ENCODE measurements at places on chromosomes 12 and 14.

DNA sequence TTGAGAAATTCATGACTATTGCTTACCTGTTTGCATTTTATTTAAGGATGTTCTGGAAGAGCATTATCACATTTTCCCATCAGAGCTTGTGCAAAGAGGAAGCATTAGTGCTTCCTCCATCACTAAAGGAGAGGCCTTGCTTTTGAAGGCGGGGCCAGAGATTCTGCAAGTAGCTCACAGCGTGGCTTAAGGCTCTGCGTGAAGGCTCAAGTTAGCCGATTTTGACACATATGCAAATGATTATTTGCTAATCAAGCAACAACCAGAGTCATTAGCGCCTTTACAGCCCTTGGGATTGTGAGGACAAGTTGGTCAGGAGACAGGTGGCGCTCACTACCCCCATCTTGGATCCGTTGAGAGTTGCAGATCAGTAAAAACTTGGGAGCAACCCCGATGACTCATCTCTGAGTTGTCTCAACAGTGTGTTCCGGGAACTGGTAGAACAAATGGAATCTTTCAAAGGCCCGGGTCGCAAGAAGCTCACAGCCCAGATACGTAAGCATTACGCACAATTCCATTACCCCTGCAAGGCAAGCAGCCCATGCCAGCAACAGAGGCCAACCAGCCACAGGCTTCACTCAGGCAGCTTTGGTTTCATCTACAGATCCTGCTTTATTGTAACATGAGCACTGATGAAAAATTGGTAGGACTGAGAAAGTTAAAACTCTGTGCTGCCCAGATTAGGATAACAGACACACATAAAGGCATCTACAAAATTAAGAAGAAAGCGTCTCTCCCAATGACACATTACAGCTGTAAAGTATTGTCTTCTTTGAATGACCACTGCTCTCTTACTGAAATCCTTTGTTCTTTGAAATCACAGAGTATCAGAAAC lies 34.9 kb upstream of the SPTSSA start:
- no peak for DNase-seq

- DNase-seq: no peak
Observed at GRCh38 chr12:124449623-124450375, 117.6 kb downstream of the NCOR2 start.

DNA sequence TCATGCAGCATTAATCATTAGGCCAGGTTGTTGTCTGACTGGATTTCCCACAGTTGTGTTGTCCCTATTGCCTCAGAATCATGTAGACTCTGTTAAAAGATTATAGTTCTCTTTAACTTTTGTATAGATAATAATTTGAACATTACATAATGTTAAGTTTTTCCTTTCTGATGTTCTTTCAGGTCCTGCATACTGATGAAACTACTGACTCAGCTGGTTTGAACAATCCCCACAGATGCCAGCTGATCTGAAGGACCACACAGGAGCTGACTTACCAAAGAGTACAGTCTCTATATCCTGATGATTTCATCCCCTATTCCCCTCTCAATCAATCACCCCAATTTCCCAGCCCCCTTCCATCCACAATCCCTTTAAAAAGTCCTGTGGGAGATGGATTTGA lies 341.2 kb upstream of the MGAT4C start:
- no peak for DNase-seq

- no peak for DNase-seq
Observed at GRCh38 chr12:3557791-3558620, 67.0 kb downstream of the PRMT8 start.

DNA sequence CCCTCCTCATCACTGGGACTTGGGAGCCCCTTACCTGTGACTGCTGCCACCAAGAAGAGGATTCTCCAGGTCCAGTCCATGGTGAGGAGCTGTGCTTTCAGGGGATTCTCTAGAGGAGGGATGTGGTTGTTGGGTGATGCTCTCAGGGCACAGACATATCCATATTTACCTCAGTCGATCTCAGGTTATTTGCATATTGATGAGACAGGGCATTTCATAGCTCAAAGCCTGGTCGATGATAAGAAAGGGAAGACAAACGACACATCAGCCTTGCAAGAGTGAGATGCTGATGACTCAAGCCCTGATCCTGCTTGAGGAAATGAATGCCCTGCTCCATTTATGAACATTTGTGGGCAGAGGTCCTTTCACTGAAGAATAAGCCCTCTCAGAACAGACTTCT lies 981.0 kb downstream of the TMEM121 start:
- peak; percentile 53 for DNase-seq

DNA sequence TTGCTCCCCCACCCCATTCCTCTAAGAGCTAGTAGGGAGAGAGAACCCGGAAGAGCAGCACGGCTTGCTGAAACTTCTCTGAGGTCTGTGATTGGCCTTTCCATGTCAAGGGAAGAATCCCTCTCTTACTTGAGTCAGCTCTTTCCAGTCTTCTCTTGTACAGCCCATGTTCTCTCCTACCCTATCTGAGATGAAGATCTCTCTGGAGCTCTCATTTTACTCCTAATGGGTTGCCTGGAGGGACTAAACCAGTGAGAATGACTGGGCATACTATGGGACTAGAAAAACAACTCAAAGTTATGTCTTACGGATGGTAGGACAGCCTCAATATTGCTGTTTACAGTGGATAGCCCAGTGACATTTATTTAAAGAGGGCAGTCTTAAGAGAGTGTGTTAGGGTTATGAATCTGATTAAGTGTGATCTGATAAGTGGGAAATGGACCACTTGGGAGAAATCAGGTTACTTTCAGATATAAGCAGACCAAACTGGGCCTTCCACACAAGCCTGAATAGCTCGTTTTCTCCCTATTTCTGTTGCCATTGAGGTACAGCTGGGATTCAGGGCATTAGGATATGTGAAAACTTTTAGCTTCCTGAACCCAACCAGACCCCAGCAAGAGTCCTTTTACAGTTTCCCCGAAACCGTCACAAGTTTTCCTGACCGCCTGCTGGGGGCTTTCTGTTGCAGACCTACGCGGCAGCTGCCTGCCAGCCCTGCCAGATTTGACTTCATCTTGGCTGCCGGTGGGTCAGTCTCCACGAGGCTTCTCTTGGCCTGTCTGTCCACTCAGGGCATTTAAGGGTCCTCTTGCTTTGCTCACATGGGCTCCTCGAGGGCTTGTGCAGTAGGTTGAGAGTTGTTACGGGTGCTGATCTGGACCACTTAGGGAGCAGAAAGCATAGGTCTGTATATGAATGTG lies 16.9 kb downstream of the ETV6 start:
- no peak for DNase-seq

- no peak for DNase-seq
Observed at GRCh38 chr12:42963988-42964387, 374.4 kb upstream of the PRICKLE1 start.

GRCh38 chr14:59281609-59282377 lies 93.3 kb downstream of the DAAM1 start:
- DNase-seq: no peak

DNA sequence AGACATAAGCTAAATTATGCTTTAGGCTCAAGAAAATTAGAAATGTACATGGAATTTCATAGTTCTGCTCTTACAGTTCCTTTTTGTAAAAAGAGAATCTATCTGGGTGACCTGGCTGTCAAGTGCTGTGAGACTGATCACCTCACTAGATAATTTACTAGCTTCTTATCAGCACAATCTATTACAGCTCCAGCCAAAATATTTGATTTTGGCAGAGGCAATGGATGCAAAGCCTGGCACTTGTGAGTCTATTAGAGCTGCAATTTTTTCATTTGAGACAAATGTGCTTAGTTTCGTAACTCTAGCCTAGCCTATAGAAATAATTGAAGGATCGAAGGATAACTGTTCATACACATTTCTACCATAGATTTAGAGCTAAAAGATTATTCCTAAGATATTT lies 927.5 kb downstream of the SLC6A15 start:
- DNase-seq: no peak

DNA sequence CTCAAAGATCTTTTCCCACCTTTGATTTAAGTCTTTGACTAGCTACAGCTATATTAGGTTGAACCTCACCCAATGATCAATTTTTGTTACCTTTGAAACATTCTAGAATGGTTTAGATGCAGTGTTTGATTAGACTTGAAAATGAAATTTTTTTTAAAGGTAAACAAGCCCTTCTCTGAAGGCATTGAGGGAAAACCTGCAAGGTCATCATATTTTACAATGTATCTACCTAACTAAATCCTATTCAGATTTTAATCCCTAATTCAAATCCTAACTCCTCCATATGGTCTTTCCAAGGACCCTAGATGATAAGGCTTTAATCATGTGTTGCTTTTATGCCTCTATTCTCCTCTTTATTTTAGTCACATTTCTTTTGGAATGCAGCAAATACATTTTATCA lies 95.4 kb downstream of the ALG10B start:
- DNase-seq: no peak

- DNase-seq: no peak
Observed at GRCh38 chr12:131589221-131589897, 121.5 kb upstream of the SFSWAP start.

- DNase-seq: no peak
Observed at GRCh38 chr14:54267172-54267571, 129.6 kb upstream of the CDKN3 start.

GRCh38 chr12:80935111-80935510 lies 2.6 kb downstream of the LIN7A start:
- DNase-seq: no peak

DNA sequence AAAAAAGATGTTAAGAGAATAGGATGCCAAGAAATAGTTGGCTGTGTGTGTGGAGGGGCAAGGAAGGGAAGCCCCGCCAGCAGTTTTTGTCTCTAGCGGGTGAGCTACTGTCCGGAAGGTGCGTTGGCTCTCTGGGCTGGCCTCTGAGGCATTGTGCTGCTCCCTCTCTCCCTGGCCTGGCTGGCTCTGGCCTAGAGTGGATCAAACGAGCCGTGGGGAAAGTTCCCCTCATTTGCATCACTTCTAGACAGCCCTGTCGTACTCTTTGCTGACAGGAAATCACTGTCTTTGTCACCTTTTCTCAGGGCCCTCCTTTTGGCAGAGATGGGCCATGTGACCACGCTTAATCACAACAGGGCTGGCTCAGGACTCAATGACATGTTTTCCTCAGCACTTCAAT lies 236.1 kb upstream of the NPAS3 start:
- peak; percentile 62 for DNase-seq

DNA sequence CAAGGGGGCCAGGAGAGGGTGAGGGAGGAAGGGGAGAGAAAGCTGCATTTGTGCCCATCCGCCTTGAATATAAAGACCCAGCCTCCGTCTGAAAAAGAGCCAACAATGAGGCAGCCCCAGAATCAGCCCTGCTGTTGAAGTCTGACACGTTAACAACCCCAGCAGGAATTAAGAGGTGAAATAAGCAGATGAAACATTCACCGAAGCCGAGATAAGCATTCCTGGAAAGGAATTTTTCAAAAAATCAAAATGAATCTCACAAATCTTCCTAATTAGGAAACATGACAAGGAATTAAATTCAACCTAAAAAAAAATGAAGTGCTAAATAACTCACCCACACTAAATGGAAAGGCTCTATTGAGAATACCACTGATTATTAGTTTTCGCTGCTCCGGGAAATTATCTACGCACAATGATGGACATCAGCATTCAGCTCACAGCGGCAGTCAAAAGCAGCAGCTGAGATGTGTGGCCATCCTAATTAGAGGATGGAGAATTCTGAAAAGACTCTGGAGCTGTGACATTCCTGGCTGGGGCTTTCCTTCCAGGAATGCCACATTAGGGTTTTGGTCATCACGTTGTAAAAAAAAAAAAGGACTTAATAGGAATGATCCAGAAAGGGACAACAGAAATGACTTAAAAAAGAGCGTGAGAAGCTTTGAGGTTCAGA lies 8.2 kb upstream of the PARP11 start:
- no peak for DNase-seq

DNA sequence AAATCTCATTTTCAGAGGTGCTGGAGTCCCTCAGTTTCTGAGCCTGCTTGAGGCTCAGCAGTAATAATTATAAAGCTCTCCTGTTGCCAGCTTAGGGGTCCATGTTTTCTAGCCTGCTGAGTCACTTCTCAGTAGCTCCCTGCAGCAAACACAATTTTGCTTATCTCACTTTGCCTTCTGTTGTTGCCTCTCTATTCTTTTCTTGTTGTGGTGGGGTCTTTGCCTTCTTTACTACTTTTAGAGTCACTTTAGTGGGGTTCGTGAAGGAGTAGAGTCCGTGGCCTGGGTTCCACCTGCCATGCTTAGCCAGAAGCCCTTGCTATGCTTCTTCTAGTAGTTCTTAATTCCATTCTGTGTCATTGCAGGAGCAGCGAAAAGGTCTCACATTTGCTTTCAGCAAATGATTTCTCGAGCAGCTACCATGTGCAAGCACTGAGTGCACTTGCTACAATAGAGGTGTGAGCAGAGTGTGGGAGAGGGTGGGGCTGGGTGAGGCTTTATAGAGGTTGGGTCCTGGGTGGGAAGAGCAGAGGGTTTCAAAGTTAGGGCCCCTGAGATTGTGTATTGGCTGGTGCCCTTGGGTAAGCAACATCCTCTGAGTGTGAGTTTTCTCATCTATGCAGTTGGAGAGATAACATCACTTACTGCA lies 114.3 kb downstream of the ADCK1 start:
- DNase-seq: no peak

GRCh38 chr12:33771889-33772288 lies 250.4 kb upstream of the ALG10 start:
- no peak for DNase-seq

- DNase-seq: no peak
Observed at GRCh38 chr14:68306934-68307789, 485.7 kb downstream of the ZFP36L1 start.

- DNase-seq: no peak
Observed at GRCh38 chr12:116613256-116613655, 54.1 kb downstream of the MAP1LC3B2 start.

GRCh38 chr12:50598321-50598862 lies 93.6 kb downstream of the DIP2B start:
- DNase-seq: no peak

GRCh38 chr14:100082723-100083122 lies 17.5 kb downstream of the EVL start:
- DNase-seq: peak; percentile 12

DNA sequence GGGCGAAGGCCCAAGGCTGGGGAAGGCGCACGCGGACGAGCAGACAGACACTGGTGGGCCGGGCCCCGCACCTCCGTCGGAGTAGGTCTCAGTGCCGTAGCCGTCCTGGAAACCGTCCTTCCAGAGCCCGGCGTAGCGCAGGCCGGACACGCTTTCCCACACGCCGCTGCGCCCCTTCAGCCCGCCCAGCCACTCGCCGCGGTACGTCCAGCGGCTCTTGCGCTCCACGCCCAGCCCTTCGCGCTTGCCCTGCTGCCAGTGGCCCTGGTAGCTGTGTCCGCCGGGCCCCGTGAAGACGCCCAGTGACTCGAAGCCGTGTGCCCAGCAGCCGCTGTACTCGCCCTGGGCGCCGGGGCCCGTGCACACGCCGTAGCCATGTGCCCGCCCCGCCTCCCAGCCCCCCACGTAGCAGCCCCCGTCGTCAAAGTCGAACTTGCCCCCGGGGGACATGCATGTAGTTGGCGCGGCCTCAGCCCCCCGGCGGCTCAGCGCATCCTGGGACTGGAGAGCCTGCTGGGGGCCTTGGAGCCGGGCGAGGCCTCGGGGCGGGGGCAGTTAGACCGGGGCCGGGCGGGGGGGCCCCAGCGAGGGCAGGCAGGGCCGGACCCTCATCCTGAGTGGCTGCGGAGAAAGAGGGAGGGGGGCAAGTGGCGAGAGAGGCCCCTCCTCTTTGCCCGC lies 1.4 kb downstream of the JPH4 start:
- no peak for DNase-seq

DNA sequence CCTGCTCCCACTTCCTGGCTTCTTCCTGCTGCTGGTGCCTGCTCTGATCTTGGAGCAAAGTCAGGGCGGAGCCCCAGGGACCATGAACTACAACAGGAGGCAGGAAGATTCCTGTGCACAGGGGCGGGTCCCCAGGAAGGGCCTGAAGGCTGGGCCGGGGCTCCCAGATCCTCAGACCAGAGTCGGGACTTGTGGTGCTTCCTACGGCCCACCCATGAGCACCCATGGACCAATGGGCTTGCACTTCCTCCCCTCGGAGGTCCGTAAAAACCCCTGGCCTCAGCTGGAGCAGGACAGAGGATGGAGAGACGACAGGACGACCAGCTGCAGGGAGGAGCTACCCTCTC lies 1287.1 kb downstream of the TMEM121 start:
- no peak for DNase-seq
